Activated T-cell treated with anti-CD3 and anti-CD28 coated beads, Interleukin-2, amount 50 U/mL, for 4 hours (primary cell): ENCODE measurements at places on chromosomes 13 and 19. TPM values are rescaled to one million over a fixed set of nuclear protein-coding genes. Genes with fewer than 3 reads are reported as not detected.

- DNase-seq = no peak
Measured at GRCh38 chr13:100694722-100695508, 20.3 kb upstream of the TMTC4 start.

GRCh38 chr19:48603001-48603400 lies 3.5 kb upstream of the SPACA4 start:
- DNase-seq = no peak

GRCh38 chr13:85565652-85566051 lies 233.6 kb downstream of the SLITRK6 start:
- no peak for DNase-seq

- DNase-seq = no peak
Measured at GRCh38 chr13:87678372-87678752, 7.2 kb downstream of the SLITRK5 start.

GRCh38 chr19:47854459-47854858 lies 4.6 kb upstream of the TPRX2 start:
- DNase-seq = no peak

- no peak for DNase-seq
Measured at GRCh38 chr13:50168786-50169185, 153.5 kb downstream of the KCNRG start.

DNA sequence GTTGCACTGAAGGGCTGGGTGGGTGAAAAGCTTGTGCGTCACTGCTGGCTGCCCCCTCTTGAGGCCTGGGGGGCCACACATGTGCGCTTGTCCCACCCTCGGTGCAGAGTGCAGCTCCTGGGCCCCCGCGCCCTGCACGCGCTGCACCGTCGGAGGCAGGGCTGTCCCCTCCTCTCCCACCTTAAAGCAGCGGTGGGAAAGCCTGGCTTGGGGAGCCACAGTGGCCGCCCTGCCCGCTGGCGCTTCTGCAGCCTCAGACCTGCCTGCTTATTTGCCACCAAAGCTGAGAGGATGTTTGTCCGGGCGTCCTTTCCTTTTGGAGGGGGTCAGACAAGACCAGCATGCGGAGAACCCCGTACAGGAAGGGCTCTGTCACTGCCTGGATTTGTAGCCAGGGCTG lies 26.7 kb downstream of the PLEKHJ1 start:
- DNase-seq = no peak

- DNase-seq = no peak
Measured at GRCh38 chr19:51398096-51398704, 7.8 kb upstream of the C19orf84 start.

DNA sequence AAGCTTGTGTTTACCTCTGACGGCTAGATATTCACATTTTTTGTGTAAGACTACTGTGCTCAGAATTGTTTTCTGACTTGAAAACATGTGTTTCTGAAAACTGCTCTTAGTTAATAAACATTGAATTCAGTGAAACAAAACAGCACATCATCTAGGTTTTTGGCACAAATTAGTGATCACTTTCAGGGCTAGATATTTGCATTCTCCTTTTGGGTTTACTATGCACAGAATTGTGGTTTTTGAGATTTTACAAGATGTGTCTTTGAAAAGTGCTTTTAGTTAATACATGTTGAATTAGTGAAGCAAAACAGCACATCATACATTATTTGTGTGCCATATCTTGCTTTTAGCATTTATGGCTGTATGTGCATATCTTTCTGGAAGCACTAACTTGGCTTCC lies 8.2 kb upstream of the PARP4 start:
- DNase-seq = no peak

DNA sequence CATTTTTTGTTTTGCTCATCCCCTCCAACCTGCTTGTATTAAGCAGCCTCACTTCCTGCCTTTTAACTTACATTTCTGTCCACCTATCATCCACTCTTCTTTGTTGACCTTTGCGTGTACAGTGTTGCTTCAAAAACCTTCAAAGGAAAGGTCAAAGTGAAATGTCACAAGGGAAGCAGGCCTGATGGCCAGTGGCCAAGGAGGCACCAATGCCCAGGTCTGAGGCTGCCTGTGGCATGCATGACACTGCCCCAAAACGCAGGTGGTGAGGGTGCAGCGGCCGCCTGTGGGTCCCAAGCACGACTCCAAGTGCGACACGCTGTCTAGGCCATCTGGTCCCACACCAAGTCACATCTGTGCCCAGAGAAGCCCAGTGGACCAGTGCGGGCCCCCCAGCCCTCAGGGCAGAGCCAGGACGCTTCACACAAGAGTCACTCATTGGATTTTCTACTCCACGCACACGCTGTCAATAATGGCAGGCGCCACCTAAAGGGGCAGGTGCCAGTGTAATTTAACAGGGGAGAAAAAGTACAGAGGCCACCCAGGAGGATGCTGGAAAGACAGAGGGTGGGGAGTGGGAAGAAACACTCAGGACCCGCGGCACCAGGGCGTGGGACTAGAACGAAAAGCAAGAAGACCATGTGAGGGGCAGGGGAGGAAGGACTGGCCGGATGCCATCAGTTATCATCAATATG lies 23.5 kb downstream of the SLC7A1 start:
- DNase-seq = no peak

DNA sequence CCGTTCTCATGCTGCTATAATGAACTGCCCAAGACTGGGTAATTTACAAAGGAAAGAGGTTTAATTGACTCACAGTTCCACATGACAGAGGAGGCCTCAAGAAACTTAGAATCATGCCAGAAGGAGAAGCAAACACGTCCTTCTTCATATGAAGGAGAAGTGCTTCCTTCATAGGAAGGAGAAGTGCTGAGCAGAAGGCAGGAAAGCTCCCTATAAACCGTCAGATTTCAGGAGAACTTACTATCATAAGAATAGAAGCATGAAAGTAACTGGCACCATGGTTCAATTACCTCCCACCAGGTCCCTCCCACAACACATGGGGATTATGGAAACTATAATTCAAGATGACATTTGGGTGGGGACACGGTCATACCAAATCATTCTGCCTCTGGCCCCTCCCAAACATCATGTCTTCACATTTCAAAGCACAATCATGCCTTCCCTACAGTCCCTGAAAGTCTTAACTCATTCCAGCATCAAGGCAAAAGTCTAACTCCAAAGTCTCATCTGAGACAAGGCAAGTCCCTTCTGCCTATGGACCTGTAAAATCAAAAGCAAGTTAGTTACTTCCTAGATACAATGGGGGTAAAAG lies 10.6 kb downstream of the ACOD1 start:
- DNase-seq = no peak

DNA sequence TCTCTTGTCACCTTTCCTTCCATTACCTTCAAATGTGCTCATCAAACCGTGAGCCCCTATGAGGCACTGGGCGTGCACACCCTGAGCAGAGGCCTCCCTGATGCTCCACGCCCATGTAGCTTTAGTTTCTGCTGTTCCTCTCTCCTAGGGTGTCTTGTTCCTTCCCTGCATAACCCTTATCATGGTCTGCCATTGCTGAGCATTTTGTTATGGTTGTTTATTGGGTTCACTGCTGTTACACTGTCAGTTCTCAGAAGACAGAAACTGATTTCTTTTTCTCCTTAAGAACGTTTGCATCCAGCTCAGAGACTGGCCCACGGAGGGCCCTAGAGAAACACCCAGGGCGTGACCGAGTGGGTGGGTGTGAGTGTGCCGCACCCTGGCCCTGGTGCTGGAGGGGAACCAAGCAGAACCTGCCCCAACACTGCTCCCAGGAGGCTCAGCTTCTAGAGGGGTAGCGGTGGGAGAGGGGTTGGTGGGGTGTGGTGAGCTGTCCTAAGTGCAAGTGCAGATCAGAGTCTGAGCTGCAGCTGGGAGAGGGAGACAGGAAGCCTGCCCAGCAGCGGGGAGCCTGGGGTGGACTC lies 61.4 kb upstream of the URI1 start:
- DNase-seq = no peak

- DNase-seq = no peak
Measured at GRCh38 chr19:36987091-36987490, 71.0 kb downstream of the ZNF568 start.

GRCh38 chr19:14525729-14526128 lies 3.7 kb upstream of the TECR start:
- DNase-seq = no peak

DNA sequence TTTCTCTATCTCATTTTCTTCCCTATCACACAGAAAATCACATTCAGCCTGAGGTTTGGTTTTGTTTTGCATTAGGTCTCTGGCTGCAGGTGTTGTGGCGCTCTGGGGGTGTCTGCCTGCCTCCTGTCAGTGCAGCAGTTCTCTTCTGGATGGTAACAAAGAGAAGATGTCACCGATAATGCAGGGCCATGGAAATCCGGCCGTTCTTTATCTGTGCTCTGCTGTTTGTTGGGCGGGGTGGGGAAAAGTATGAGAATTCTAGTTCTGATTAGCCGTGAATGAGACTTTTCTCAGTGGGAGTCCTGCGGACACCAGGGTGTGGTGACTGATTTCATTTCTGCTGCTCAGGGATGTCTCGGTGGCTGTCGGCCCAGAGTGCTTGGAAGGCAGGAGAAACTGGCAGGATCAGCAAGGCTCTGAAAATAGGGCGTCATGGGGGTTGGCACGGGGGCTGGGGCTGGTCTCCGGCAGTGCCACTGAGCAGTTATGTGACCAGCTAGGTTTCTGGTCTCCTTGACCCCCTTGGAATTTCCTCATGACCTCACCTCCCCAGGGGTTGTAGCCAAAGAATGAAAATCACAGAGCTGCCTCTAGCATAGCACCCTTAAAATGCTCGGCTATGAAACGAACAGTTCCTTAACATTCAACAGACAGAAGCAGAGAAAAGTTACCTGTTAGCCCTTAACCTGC lies 5.0 kb downstream of the RNF113B start:
- no peak for DNase-seq

GRCh38 chr19:4206818-4207484 lies 22.4 kb upstream of the EBI3 start:
- no peak for DNase-seq

DNA sequence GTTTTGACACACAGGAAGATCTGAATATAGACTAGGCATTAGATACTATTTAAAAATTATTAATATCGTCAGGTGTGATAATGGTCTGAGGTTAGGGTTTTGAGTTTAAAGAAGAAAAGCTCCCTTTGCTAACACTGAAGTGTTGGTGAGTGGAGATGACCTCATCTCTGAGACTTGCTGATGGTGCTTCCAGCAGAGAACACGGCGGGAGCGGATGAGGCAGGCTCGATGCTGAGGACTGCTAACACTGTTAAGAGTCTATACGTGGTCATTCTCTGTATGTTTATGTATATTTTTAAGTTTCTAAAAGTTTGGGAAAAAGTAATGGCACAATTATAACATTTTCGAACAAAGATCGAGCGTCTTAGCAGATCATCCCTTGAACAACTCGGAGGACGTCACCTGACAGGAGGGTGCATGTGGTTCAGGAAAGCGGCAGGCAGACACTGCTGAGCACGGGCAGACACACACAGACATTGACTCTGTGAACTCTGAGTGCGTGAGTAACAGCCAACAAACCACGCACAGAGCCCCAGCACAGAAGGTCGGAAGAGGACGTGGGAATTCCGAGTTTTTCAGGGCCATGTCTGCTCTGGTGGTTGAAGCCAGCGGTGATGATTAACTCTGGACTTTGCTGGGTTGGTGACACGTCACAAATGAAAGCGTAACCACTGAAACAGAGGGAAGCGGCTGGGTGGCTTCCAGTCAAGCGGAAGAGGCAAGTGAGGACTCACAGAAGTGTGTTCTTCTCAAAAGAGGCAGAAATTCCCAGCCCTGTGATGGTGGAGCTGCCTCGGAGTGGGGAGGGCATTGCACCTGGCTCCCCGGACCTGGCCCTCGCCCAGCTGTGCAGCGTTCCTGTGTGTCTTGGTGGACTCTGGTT lies 91.9 kb upstream of the TEX29 start:
- DNase-seq = no peak

GRCh38 chr13:21059641-21060337 lies 1.6 kb downstream of the LATS2 start:
- DNase-seq = no peak

DNA sequence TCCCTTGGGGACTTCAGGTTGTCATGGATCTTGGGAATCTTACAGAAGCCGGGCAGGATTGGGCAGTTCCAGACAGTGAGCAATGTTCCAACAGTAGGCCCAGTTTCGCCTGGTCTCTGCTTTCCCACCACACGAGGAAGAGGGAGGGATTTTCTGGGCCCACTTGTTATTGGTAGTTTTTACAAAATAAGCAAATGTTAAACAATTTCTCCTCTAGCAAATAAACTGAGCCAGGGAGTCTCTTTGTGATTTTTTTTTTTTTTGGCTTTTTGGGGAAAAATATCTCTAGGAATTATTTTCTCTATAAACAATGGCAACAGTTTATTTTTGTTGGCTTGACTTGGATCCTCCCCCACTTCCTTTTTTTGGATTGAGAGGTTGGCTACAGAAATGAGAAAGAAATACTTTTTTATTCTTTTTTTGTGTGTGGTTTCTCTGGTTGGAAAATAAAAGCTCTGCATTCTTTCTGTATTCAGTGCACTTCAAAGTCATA lies 89.3 kb downstream of the TM9SF2 start:
- no peak for DNase-seq

DNA sequence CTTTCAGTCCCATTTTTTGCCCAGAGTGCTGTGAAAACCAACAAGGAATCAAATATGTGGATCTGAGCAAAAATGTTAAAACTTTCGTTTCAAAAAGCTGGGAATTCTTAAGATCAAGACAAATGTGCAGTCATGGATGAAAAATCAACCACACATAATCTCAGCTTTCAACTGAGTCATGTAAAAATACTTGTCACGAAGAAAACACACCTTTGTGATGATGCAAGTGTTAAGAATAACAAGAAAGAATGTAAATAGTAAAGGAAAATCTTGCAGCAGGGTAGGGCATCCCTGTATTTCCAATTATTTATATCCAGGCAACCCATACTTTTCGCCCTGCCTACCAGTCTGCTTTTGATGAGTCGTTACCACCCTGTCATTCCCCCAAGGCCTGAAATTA lies 27.4 kb upstream of the DCLK1 start:
- DNase-seq = no peak

DNA sequence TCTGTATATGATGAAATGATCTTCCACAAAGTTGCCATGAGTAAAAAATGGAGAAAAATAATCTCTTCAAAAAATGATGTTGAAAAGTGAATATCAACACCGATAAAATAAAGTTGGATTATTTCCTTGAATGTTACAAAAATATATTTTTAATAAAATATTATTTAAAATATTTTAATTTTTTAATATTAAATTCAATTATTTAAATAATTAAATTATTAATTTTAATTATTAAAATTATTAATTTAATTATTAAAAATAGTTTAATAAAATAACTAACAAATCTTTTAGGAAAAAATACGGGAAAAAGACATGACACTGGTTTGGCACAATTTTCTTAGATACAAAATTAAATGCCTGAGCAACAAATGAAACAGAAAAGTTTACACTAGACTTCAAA lies 21.3 kb downstream of the ZNF626 start:
- DNase-seq = no peak

The KLF1 gene
- 0.55 TPM for total RNA-seq

The POU2F2 gene
- 83.9 TPM for total RNA-seq

The MCEMP1 gene
- total RNA-seq = not detected

The SIGLEC5 gene
- total RNA-seq = not detected

The GARIN5A gene
- total RNA-seq = 0.66 TPM

The ZNF329 gene
- 6.3 TPM for total RNA-seq

The IZUMO1 gene
- total RNA-seq = not detected

The SIGLEC8 gene
- total RNA-seq = not detected

The KLK5 gene
- total RNA-seq = not detected

The ZNF723 gene
- total RNA-seq = not detected

The SRRM5 gene
- total RNA-seq = 0.87 TPM

The KLK12 gene
- not detected for total RNA-seq
